Neural progenitor cell (in vitro differentiated cells): ENCODE measurements at places on chromosomes 16 and 17.

GRCh38 chr16:704552-705380, 835 bp downstream of the FBXL16 start:
- DNase-seq = peak; percentile 40

DNA sequence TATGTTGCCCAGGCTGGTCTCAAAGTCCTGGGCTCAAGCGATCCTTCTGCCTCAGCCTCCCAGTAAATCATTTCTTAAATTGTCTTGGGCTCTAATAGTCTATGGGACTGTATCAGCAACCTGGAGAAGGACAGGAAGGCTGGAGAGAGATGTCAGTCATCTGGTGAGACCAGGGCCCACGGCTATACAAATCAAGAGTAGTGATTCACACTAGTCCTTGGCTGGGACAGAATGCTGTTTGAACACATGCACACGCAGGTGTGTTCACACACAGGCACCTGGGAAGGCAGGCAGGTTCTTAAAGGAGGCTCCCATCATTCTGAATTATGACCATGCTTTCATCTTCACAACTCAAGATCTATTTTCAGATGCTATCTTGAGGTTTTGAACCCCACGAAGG, 14.1 kb downstream of the NQO1 start:
- no peak for DNase-seq

GRCh38 chr17:27612160-27612770, 18.7 kb upstream of the LGALS9 start:
- no peak for DNase-seq

- DNase-seq = no peak
These were observed 23.5 kb downstream of the XPO6 start for GRCh38 chr16:28188085-28188916.

GRCh38 chr17:77544347-77545110, 403.8 kb downstream of the SEC14L1 start:
- no peak for DNase-seq

- DNase-seq = no peak
These were observed 8.6 kb downstream of the SARM1 start for GRCh38 chr17:28379814-28380801.

DNA sequence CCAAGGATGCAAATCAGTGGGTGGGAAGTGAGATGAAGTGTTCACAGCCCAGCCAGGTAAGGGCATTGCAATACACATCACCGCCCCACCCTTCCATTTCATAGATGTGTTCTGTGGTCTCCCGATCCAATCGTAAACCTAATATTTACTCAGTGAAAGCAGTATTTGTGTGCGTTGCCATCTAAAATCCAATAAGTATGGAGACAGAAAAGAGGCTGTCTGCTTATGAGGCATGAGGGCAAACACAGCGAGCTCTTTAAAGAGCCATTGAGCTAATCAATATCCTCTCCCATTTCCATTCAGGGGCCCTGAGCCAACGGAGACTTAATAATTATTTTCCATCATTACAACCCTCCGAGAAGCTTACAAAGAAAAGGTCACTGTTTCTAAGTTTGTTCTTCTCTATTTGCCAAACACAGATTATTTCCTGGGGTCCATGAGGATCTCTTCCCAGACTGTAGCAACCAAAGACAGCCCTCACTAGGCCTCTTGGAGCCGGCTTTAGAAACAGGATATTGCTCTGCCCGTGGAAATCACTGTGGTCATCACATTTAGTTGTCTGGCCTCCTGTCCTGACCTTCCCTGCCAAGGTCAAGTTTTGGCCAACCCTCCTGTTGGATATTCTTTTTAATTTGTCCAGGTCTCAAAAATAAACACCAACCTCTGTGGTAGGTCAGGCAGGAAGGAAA, 120.1 kb downstream of the SLC39A11 start:
- no peak for DNase-seq

DNA sequence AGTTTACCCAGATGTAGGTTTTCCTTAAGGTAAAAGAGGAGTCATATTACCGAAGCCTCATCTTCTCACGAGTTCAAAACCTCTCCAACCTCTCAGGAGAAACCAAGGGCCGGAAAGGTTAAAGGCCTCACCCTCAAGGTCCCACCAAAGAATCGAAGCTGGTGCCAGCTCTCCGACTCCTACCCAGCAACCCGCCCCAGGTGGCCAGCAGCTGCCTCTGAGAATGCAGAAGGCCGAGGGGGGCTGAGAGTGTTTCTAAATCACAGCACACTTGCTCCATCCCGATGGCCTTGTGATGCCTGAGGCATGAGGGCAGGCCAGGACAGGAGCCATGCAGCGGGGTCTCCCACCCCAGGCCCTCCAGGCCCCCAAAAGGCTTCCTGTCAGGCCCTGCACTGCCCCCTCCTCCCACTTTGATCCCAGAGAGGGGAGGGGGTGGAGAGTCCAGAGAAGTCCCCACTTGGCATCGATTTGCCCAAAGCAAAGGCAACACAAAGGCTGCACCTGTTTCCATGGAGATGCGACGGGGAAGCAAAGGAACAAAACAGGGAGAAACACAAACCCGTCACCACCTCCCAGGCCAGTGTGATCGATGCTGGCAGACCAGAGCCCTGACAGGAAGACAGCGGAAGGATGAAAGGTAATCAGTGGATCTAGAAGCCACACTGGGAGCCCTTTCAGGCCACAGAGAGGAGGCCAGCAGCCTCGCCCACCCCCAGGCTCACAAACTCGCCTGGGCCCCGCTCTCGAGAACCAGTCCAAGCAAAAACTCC, 39.0 kb downstream of the CUEDC1 start:
- DNase-seq = peak; percentile 94

- no peak for DNase-seq
These were observed 94.2 kb upstream of the HSBP1 start for GRCh38 chr16:83713597-83713996.

GRCh38 chr17:6752068-6752909, 3.6 kb upstream of the XAF1 start:
- DNase-seq = no peak

- no peak for DNase-seq
These were observed 125.5 kb upstream of the HSBP1 start for GRCh38 chr16:83682116-83682867.

DNA sequence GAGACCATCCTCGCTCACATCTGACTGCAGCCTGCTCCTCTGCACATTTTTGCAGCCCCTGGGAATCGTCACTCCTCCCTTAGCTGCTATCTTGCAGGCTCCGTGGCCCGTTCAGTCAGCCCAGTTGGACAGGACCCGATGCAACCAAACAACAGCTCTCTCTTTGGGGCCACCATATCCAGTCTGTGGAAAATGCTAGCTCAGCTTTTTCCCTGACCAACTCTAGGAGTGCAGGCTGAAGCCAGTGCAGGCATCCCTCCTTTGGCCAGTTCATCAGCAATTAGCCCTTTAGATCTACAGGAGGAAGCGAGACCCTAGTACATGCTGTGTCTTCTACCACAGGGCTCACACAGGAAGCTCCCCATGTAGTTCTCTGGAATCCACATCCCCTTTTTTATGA, 182.1 kb downstream of the HS3ST3A1 start:
- no peak for DNase-seq

DNA sequence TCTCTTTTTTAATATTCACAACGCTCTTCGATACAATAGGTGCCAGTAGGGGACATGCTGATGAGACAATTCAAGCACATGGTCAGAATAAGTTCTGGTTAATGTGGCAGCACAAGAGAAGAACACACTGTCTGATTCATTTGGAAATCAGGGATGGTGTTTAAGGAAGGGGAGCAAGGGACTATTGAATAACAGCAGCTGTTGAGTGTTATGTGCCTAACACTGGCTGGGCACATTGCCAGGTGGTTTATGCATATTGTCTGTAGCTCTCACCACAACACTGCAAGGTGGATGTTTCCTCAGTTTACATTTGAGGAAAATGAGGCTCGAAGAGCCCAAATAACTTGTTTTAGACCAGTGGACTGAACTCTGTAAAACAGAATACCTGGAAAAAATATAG, 44.2 kb downstream of the LYRM9 start:
- no peak for DNase-seq

DNA sequence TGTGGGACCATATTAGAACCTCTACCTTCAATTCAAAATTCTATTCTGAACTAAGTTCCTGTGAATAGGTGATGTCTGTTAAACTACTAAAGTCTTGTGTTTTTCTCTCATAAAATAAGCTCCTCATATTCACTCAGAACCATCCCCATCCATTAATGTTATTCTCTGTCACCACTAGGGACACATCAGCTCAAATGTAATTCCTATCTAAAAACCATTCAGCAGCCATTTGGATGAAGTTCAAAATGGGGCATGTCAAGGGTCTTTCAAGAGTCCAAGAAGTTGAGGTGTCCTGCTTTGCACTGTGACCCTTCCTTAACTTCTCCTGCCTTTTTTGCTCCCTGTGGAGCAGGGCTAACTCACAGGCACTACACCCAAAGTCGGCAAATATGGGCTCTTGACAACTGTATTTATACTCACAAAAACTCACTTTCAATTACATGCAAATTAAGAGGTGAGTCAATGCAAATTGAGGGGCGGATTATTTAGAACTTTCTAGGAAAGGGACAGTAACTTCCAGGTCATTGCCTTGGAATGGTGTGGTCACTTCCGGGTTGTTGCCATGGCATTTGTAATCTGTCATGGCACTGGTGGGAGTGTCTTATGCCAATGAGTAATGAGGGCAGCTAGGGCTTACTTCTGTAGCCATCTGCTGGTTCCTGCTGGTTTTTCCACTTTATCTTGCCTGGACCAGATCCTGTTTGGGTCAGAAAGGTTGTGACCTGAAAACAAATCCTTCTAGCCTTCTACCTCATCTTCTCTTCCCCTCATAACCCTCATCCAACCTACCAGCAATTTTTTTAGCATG, 128.2 kb upstream of the COX10 start:
- DNase-seq = no peak

DNA sequence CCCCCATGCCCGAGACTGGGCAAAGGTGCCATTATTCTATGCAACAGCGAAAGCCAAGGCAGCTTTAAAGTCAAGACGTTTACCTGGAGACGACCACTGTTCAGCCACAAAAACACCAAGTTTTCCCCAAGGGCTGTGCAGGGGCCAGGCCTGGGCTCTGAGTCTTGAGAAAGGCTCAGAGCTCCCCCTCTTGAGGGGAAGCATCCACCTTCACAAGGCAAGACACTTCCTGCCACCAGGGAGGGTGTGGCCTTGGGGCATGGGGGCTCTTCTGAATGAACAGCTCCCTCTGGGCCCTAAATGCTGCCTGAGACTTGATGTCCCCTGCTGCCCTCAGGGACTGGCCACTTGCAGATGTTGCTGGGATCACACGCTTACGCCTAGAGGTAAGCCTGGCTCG, 26.5 kb downstream of the PDIA2 start:
- DNase-seq = no peak

GRCh38 chr17:38567350-38567749, 38.4 kb downstream of the SRCIN1 start:
- no peak for DNase-seq

- no peak for DNase-seq
These were observed 29.7 kb downstream of the GSE1 start for GRCh38 chr16:85642762-85643358.

DNA sequence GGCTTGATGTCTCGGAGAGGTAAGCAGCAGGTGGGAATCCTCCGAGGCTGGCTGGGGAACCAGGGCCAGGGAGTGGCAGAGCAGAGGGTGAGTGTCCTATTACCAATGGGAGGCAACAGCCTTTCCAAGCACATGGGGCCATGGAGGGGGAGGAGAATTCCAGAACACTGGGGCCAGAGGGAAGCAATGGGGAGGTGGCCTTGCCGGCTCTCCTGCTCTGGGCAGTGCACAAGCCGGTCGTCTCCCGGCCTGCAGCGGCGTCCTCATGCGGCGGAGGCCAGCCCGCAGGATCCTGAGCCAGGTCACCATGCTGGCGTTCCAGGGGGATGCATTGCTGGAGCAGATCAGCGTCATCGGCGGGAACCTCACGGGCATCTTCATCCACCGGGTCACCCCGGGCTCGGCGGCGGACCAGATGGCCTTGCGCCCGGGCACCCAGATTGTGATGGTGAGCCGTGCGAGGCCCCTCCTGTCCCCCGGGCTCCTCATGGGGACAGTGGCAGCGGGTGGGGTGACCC, 21.9 kb downstream of the SGSH start:
- DNase-seq = no peak

- no peak for DNase-seq
These were observed 47.1 kb downstream of the IRX3 start for GRCh38 chr16:54239456-54239855.

GRCh38 chr17:75652341-75652740, 14.6 kb downstream of the RECQL5 start:
- no peak for DNase-seq

GRCh38 chr16:3573146-3573815, 3.9 kb downstream of the NLRC3 start:
- no peak for DNase-seq

DNA sequence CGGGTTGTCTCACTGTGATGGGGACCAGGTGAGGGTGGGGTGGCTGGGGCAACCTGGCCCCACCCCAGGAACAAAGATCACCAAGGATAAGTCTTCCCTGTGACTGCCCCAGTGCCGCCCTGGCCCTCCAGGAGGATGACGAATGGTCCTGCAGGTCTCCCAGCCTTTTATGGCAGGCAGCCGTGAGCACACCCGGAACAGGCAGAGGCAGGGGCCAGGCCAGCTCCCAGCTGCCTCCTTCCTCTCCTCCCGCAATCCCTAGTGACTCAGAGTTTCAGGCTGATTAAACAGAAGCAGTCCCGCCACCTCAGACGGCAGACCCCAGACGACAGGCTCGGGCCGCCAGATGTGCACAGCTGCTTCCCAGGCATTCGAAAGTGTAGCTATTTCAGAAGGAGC, 13.3 kb downstream of the JUP start:
- DNase-seq = peak; percentile 57

- DNase-seq = peak; percentile 30
These were observed 31.8 kb downstream of the TOX3 start for GRCh38 chr16:52515068-52515671.

GRCh38 chr17:67358612-67359011, 7.8 kb downstream of the PSMD12 start:
- DNase-seq = no peak

DNA sequence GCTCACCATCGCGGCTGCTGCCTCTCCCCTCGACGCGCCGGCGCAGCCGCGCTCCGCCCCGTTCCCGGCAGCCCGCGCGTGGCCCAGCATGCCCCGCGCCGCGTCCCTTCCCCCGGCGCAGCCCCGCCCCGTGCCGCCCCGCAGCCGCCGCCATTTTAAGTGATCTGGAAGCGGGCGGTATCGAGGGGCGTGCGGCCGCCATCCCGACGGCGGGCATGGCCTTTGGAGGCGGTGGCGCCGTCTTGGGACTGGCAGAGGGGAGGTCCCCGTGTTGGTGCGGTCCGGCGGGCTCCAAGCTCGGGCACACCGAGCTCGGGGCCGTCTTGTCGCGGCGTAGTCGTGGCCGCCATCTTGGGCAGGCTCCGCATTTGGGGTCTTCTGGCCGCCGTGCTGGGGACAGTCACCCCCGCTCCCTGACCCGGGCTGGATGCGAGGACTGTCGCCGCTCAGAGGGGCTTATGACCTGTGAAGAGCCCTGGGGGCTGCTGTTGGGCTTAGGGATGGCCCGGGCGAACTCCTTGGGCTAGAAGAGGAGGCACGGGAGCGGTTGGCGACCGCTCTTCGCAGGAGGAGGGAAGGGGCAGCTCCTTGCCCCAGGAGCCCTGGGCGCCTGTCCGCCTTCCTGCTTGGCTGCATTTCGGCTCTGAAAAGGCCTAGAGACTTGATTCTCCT, at the start of gene ELOB:
ELOB (minus strand) TSS at position 50 of the 672 bp plus-strand sequence; CDS start at position 9, 41 bp downstream.
- DNase-seq = peak; percentile 95

- DNase-seq = no peak
These were observed 39.6 kb downstream of the MAP2K6 start for GRCh38 chr17:69454051-69454450.
